ENCODE measurements at places on chromosomes 11 and 22.

- DNase-seq: no peak
Observed at GRCh38 chr11:17063171-17064002, 14.1 kb downstream of the RPS13 start.

- DNase-seq: no peak
Observed at GRCh38 chr22:36419177-36419911, 31.6 kb upstream of the MYH9 start.

DNA sequence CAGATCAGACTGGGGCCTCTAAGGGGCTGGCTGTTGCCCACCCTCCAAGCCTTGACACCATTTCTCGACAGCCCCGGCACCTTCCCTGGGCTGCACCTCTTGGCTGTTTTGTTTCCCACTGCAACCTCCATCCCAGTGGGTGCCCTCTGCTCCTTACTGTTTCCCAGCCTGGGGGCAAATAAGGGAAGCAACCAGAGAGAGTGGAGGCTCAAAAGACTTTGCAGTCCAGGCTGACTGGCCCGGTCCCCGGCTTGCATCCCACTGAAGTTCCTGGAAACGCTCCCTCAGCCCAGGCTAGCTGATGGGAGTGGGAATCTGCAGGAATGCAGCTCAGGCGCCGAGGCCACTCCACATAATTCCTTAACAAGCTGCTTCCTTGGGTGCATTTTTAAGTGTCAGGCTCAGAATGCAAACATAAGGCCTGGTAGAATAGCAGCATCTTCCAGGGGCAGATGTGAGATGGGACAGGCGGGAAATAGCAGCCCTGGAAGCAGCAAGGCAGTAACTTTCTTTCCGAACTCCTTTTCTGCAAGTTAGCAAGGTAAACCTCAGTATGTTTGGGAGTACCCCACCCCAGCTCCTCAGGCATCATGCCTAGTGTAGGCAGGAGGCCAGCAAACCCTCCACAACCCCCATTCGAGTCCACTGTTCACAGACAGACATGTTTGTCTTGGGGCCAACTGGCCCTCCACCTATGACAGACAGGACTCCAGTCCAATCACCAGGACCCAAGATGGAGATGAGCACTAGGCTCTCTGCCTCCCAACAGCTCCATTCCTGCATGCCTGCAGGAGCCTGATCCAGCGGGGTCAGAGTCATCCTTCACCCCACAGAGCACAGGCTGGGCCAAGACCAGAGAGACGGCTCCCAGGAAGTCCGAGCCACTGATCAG lies 39.3 kb downstream of the RPL27A start:
- DNase-seq: no peak

DNA sequence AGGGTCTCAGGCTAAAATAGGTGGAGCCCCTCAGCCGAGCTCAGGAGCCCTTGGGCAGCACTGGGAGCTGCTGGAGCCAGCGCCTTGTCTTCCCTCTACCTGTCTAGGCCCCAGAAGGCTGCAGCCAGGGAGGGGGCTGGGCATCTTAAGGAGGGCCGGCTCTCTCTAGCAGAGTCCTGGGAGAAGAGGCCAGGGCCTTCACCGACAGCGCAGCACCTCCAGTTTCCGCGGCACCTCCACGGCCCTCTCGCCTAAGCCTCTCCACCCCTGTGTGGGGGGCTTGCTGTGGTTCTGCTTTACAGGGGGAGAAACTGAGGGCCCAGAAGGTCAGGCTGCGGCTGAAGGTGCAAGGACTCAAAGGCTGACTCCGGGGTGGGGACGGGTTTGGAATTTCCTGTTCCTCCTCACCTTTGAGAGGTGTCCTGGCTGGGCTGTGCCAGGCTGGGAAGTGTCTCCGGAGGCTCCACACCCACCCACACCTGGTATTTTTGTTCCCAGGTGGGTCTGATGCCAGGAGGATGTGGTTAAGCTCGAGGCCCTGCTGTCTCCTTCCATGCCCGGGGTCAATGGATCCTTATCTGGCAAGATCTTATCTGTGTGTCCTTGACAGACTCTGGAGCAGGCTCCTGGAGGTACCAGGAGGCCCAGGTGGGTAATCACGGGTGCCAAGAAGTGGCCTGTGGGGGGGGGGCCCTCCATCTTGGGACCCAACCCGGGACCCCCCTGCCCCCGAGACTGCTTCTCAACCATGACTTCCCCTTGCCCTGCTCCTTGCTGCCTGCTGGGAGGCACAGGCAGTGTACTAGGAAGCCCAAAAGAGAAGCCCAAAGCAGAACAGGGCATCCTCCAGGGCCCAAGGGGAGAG lies 95.3 kb upstream of the FGF3 start:
- no peak for DNase-seq

DNA sequence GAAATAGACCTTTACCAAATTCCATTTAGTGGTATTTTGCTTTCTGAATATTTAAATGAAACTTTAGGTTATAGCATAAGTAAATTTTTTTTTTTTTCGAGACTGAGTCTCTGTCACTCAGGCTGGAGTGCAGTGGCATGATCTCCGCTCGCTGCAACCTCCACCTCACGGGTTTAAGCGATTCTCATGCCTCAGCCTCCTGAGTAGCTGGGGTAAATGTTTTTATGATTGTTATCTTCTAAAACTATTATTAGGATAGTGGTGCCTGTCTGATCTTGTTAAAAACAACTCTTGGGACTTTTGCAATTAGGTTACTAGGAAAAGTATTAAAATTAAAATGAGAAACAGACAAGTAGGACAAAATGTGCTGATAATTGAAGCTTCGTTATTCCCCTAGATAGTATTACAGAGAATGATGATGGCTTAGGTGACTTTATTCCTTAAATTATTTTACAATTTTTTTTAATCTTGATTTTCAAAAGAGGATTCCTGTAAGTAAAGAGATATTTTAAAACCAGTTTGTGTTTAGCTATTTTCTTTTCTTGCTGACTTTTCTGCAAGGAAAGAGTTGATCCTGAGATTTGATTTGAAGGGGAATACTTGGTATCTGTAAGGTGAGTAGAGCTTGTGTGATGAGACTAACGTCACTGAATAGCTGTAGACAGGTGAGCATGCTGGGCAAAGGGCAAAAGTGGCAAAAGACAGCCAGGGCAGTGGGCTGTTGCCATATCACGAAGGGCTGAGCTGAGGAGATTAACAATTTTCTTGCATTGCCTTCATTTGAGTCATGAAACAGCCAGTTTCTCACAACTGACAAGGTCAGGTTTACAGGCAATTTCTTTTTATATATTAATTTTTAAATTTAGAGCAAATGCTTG lies 20.8 kb downstream of the CRKL start:
- DNase-seq: no peak

DNA sequence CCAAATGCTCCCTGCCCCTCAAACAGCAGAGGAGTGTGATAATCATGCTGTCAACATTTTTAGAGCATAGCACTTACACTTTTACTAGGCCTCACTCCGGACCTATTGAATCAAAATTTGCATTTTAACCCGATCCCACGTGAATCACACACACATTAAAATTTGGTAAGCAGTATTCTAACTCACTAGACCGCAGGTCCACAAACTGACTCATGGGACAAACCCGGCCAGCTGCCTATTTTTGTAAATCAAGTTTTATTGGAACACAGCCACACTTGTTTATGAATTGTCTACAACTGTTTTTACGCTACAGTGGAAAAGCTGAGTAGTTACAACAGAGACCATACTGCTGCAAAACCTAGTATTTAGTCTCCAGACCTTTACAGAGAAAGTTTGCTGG lies 43.3 kb downstream of the SNX19 start:
- DNase-seq: no peak

DNA sequence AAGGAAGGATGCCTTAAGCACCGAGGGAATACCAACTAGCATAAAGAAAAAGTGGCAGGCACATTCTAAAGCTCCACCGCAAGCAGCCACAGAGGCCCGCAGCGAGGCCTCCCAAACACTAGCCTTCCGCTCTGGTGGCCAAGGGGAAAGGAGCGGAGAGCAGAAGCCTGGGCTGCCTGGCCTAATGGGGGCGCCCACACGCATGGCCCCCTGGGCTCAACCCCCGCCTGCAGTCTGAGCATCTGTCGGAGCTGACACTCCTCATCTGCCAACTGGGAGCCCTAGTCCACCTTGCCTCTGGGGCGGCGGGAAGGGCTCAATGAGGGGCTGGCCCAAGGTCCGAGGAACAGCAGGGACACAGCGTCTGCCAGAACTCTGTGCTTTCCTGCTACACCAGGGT lies 50.1 kb upstream of the WNT11 start:
- no peak for DNase-seq

DNA sequence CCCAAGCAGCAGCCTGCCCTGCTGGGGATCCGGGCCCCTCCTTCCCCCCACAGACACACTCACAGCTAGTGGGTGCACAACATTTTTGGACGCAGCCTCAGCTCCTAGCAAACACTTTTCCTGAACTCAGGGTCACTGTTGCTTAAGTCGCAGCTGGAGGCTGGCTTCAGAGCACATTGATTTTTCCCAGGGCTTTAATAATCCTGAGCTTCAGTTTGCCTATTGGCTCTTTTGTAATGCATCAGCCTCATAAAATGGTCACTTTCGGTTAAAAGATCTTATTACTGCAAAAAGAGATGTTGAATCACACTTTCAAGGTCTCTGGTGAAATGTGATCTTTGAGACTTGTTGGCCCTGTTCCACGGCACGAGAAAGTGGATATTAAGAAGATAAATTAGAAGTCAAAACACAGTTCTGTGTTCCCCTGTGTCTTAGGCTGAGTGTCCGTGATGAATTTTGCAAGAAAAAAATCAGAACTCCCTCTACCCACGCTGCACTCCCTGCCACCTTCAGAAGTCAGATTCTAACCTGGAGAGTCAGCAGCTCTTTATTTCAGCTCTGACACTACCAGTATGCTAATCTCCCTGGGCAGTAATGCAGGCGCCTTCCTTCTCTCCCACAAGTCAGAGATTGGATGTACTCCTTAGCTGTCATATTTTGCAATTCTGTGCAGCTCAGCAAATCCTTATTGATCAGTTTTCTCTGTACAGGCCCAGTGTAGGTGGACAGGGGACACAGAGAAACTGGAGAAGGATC lies 158.2 kb upstream of the E2F8 start:
- DNase-seq: no peak

- DNase-seq: no peak
Observed at GRCh38 chr11:118051611-118052461, 25.0 kb upstream of the TMPRSS4 start.

- no peak for DNase-seq
Observed at GRCh38 chr11:122360875-122361274, 244.9 kb upstream of the BLID start.

- no peak for DNase-seq
Observed at GRCh38 chr22:20174785-20175596, 24.1 kb upstream of the CCDC188 start.

GRCh38 chr11:133965031-133965601 lies 8.3 kb upstream of the IGSF9B start:
- DNase-seq: no peak

- DNase-seq: no peak
Observed at GRCh38 chr11:68753300-68753699, 2.0 kb upstream of the TESMIN start.

DNA sequence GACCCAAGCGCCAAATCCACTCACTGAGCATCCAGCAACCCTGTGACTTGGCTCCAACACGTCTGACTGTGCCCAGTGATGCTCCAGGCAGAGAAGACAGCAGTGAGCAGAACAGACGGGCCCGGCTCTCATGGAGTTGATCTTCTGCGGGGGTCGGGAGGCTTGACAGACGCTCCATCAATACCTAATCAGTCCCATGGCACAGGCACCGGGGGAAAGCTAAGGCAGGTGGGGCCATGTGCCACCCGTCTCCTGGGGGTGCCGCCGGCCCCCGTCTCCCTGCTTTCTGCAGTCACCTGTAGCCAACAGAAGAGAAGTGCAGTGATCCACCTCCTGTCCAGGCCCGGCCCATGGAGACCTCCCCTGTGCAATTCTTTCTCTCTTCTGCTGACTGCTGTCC lies 47.5 kb downstream of the LINC01488 start:
- no peak for DNase-seq

- DNase-seq: peak; percentile 4
Observed at GRCh38 chr11:47950396-47950795, 30.0 kb upstream of the PTPRJ start.

DNA sequence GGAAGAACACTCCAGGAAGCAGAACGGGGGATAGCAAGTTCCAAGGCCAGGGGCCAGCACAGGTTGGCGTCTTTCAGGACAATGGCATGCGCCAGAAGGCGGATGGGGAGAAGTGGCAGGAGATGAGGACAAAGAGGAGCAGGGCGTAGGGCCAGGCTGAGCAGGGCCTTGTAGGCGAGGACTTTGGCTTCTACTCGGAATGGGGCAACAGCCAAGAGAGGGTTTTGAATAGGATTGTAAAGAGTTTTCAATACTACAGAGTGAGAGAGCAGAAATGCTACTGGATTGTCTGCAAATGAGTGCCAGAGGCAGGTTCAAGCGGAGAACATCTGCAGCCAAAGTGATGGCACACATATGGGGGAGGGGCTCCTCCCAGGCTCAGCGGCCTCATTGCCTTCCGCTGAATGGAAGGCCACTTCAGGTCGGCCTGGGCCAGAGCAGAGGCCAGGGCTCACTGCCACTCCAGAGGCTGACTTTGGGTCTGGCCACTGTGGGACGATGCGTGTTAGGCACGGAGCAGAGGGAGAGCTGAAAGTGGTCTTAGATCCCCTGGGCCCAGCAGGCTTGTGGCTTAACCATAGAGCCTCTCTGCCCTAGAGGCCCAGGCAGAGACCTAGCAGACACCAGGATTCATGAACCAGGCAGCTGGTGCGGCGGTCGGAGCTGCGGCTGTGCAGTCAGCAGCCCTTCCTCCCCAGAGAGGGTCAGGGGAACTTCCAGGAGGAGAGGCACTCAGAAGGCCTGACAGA lies 118.2 kb downstream of the DSCAML1 start:
- no peak for DNase-seq

DNA sequence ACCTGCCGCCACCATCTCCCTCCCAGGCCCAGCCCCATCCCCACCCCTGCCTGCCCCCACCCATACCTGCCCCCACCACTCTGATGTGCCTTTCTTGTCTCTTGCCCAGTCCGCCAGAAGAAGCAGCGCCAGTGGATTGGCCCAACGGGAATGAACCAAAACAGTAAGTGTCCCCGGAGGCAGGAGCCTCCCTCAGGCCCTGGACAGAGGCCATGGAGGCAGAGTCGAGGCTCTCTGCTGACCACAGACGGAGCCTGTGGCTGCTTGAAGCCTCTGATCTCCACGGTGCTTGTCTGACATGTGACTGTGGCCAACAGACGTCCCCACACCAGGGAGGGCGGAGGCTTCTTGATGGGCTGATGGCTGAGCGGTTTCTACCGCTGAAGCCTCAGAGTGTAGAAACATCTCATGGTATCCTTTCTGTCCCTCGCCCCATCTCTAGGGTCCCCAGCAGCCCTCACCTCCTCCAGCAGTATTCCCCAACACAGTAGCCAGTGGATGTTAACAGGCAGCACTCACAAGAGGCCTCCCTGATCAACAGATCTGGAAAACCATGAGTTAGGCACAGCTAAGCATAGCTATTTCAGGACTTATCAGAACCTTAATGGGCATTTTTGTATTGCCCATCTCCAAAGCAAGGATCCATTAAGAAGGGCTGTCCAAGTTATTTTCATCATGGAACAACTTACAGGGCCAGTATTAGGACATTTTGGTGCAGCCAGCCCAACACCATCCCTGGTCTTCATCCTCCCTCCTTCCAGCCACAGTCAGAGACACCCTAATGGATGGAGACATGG lies 21.7 kb downstream of the CD5 start:
- DNase-seq: no peak
